Activated CD4-positive, alpha-beta T cell treated with anti-CD3 and anti-CD28 coated beads, Interleukin-2, amount 10 ng/mL, durations not matched to agents 24 days and 14 days (primary cell): ENCODE measurements at places on chromosomes 7 and 10.

GRCh38 chr7:81608748-81609382, 161.0 kb downstream of the HGF start:
- no peak for DNase-seq

- no peak for DNase-seq
Measured at GRCh38 chr7:106611911-106612310, 49.0 kb downstream of the CCDC71L start.

GRCh38 chr7:80791509-80791929, 127.3 kb downstream of the SEMA3C start:
- DNase-seq, result no peak

DNA sequence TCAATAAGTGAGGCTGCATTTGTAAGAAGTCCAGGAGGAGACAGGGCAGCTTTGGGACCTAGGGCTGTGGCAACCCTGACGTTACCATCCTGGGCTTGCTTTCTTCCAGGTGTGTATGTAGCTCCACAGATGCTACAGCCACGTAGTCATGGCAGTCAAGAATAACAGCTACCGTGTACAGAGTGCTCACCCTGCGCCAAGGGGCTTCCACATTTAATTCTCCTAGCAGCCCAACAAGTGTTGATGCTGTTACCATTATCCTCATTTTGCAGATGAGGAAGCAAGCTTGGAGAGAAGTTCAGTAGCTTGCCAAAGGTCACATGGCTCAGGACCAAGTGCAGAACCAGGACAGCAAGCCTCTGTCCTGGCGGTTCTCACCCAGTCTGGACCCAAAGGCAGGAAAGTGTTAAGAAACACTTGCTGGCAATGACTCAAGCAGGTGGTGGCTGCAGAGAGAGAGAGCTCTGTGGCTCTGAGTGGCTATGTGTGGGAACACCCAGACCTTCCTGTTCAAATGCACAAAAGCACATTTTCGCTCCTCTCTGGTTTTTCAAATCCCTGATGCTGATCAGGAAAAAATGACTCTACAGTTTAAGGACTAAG, 89.8 kb downstream of the CREM start:
- peak; percentile 80 for DNase-seq

GRCh38 chr7:140866926-140867325, 57.8 kb downstream of the BRAF start:
- no peak for DNase-seq

- no peak for DNase-seq
Measured at GRCh38 chr7:99013266-99014112, 130.4 kb downstream of the SMURF1 start.

GRCh38 chr7:35780070-35780469, 20.8 kb upstream of the SEPTIN7 start:
- no peak for DNase-seq

DNA sequence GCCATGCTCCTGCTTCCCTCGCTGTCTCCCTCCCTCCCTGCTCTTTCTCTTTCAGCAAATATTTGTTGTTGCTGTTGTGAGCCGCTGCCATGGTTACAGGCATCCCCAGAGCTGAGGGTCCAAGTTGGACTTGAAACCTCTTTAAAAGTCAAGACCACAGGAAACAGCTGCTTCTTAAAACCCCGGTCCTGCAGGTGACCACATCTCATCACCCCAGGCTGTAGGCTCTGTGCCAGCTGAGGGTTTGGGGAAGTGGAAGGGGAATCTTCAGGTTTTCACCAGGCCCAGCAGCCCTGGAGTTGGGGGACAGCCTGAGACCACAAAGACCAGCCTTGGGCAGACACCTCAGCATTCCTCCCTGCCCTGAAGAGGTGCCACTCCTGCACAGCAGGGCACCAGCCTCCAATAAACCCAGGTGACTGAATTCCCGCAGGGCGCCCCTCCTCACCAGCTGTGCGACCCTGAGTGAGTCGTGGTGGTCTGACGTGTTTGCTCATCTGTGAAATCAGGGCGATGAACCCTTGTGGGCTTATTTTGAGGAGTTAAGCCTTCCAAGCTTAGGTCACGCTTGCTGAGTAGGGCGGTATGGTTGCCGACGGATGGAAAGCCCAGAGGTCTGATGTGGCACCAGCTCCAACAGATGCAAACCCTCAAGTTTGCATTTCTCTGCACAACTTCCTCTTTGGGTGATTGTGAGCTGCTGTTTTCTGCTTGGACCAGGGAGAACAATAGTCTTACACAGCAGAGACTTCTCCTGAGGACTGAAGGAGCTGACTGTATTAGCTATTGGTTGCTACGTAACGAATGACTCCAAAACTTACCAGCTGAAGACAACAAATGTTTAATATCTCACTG, 24.8 kb downstream of the NPTX2 start:
- DNase-seq, result no peak

GRCh38 chr10:98474628-98475027, 27.9 kb upstream of the HPS1 start:
- DNase-seq, result no peak

GRCh38 chr7:77425101-77426051, 9.2 kb upstream of the GSAP start:
- peak; percentile 43 for DNase-seq

DNA sequence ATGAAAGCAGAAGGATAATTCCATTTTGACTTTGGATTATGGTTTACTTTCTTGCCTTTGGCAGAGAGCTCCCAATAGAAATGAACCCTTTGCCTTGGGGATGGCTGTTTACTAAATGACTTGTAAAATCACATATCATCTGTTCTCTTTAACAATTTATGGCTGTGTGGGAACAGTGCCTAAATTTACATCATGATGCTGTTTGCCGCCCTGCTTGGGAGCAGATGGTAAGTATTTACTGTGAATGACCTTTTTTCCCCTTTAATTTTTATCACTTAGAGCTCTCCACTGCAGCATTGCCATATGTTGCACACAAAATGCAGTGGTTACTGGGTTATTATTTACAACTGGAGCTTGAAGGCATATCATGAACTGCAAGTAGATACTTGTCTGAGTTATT, 13.4 kb downstream of the HEPACAM2 start:
- no peak for DNase-seq

DNA sequence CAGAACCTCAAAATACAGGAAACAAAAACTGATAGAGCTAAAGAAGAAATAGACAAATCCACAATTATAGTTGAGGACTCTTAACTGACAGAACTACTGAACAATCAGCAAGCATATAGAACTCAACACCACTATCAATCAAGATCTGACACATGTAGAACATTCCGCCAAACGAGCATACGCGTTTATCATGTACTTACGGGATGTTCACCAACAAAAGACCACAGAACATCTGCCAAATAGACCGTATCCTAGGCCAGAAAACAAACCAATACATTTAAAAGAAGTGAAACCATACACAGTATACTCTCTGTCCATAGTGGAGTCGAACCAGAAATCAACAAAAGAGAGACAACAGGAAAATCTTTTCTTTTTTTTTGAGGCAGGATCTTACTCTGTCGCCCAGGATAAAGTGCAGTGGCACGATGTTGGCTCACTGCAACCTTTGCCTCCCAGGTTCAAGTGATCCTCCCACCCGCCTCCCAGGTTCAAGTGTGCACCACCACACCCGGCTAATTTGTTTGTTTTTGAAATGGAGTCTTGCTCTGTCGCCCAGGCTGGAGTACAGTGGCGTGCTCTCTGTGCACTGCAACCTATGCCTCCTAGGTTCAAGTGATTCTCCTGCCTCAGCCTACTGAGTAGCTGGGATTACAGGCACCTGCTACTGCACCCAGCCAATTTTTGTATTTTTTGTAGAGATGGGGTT, 5.1 kb downstream of the GNA12 start:
- no peak for DNase-seq

DNA sequence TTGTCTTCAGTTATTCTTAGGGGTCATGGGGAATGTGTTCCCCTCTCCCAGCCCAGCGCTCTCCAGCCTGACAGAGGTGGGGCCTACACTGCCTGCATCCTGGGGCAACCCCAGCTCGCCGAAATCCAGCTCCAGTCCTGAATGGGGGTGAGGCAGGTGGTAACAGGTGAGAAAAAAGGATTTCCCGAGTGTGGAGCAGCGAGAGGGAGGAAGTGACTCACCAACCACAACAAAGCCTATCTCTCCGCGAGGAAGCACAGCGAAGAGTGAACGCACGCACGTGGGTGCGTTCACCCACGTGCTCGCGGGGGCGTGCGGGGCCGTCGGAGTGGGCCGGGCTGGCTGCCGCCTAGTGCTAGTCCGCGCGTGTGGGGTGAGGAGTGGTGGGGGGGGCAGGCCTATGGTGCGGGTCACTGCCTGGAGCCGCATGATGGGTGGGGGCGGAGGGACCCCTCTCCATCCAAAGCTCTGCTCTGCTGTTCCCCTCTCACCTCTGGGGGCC, 855 bp upstream of the PALD1 start:
- DNase-seq, result peak; percentile 93

DNA sequence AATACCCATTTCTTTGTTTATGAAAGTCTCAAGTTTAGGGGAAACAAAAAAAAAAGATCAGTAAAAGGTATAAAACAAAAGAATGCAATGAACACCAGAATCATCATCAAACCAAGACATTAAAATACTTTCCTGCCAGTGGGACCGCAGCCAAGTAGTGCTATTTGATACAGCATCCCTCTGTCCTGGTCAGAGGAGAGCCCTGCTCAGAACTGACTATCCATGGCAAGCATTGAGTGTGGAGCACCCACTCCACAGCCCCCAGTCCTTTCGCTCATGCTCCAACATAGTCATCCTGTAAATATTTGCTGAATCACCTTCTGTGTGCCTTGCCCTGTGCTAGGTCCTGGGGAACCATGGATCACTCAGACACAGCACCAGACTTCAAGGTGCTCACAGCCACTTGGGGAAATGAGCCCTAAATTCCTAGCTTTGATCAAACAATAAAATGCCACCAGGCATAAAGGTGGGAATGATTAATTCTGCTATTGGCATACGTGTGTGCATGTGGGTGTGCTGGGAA, 213.6 kb upstream of the TBX20 start:
- no peak for DNase-seq

DNA sequence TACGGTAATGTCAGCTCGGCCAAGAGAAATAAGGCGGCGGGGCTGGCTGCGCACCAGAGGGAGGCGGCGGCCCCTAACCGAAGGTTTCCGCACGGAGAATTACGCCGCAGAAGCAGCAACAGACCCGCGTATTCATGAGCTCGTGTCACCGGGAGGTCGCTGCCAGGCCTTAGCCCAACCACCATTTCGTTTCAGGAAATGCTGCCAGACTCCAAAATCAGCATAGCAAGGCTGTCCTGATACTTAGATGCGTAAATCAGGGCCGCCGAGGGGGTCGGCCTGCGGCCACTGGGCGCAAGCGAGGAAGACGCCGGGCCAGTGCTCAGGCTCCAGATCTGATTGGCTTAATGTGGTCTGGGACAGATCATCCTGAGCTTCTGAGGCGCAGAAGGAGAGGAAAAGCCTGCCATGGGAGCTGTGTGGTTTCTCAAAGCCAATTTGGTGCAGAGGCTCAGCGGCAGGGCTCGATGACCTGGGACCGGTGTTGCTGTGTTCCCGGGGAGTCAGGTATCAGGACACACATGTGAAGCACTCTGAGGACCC, 247.9 kb downstream of the BAMBI start:
- no peak for DNase-seq

GRCh38 chr10:127774766-127775559, 38.0 kb downstream of the FOXI2 start:
- DNase-seq, result no peak

- no peak for DNase-seq
Measured at GRCh38 chr10:61688551-61689308, 26.0 kb downstream of the CABCOCO1 start.

GRCh38 chr10:6065835-6066234, 3.7 kb upstream of the IL2RA start:
- no peak for DNase-seq

DNA sequence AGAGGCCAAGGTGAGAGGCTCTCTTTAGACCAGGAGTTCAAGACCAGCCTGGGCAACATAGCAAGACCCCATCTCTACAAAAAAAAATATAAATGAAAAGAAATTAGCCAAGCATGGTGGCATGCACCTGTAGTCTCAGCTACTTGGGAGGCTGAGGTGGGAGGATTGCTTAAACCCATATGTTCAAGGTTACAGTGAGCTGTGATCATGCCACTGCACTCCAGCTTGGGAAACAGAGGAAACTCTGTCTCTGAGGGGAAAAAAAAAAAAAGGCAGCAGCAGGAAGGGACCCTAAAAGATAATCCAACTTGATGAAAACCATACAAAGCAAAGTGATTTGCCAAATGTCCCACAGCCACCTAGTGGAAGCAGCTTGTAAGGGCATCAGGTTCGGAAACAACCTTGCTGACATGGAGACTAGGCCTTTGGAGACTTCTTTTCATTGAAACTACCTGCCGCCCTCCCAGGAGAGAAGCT, 15.6 kb upstream of the PBLD start:
- DNase-seq, result peak; percentile 82

GRCh38 chr7:96637522-96637921, 72.1 kb downstream of the SEM1 start:
- no peak for DNase-seq

GRCh38 chr10:19944911-19945663, 128.9 kb downstream of the PLXDC2 start:
- DNase-seq, result no peak

DNA sequence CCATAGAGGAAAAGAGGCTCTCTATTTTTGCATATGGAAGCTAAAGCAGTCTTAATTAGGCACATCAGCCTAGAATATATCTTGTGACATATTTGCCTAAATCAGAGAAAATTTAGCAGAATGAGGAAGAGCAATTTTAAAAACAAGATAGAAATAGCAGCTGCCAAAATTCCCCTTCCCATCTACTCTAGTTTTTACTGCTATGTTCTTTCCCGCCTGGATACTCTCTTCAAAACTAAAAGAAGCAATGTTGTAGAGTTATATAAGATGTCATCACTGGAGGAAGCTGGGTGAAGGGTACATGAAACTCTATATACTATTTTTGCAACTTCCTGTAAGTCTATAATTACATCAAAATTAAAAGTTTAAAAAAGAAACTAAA, 87.0 kb downstream of the ARMH3 start:
- DNase-seq, result no peak

GRCh38 chr10:6770846-6771245, 190.8 kb upstream of the PRKCQ start:
- DNase-seq, result no peak

DNA sequence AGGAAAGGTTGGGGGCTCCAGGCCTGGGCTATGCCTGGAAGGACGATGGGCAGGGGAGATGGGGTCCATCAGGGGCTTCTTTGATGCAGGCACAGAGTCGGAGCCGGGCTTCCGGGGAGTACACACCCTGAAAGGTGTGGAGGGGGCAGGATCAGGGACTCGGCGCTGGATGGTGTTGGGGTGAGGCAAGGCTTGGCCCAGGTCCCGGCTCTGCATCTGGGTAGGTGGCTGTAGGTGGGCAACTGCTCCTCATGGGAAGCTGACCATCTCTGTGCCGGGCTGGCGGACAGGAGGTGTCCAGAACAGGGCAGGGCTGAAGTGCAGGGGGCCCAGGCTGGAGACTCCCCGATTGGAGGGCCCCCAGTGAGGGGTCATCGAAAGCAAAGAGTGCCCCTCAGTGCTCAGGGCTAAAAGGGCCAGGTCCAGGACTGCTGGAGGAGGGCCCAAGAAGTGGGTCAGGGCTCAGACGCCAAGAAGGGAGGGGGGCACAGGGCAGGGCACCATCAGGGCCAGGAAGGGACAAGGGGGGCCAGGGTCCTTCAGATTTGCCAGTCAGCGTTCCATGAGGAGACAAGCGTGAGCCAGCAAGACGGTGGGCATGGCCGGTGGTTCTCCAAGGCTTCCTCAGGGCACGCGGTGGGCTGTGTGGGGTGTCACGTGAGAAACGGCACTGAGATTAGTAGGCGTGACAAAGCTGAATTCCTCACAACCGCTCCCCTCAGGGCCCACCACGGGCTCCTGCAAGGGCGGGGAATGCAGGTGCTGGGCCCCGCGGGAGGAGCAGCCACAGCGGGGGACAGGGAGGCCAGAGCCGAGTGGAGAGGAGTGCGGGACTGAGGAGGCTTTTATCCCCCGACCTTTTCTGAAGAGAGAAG, 97.0 kb downstream of the BMS1 start:
- no peak for DNase-seq
